Activated T-helper 17 cell treated with anti-CD3 and anti-CD28 coated beads, Interleukin-2, amount 50 U/mL, for 72 hours (primary cell): ENCODE measurements at places on chromosomes 4 and X. TPM values are rescaled to one million over a fixed set of nuclear protein-coding genes. Genes with fewer than 3 reads are reported as not detected.

FMR1NB gene
- not detected for total RNA-seq

STARD8 gene
- total RNA-seq = 1.8 TPM

TREX2 gene
- 2.5 TPM for total RNA-seq

NLGN4X gene
- total RNA-seq = not detected

IL2 gene
- 233 TPM for total RNA-seq

FHDC1 gene
- 0.48 TPM for total RNA-seq

DAPP1 gene
- total RNA-seq = 58.4 TPM

FATE1 gene
- not detected for total RNA-seq

ARAP2 gene
- 44.8 TPM for total RNA-seq

PDGFRA gene
- 0.50 TPM for total RNA-seq

ALG13 gene
- 49.0 TPM for total RNA-seq

HS6ST2 gene
- 0.08 TPM for total RNA-seq

TKTL2 gene
- not detected for total RNA-seq

PDCL2 gene
- total RNA-seq = not detected

SRPK3 gene
- total RNA-seq = not detected

HS3ST1 gene
- total RNA-seq = 0.05 TPM

CXCL1 gene
- not detected for total RNA-seq

ADH6 gene
- not detected for total RNA-seq

ARMCX1 gene
- 0.95 TPM for total RNA-seq

CYLC1 gene
- not detected for total RNA-seq

PPP1R3F gene
- total RNA-seq = 6.6 TPM

HMX1 gene
- total RNA-seq = not detected

TEX11 gene
- not detected for total RNA-seq

SULT1B1 gene
- 0.52 TPM for total RNA-seq

FOXR2 gene
- total RNA-seq = not detected

HAND2 gene
- total RNA-seq = not detected

CTAG1A gene
- not detected for total RNA-seq
